ENCODE measurements at places on chromosomes 16 and 17.

DNA sequence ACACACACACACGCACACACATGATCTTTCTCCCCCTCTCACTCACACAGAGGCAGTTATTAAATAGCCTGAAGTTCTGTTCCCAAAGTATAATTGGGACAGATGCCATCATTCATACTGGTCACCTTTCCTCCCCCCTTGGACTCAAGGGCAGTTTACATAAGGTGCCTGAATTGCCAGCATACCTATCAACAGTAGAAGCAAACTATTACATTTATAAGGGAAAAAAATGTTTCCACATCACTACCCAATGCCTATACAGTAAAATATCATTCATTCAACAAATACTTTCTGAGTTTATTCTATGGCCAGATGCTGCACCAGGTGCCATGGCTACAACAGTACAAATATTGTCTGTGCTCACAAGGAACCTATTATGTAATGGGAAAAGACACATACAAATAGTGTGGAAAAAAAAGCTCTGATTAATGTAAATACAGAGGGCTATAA, 6.3 kb downstream of the CNTD1 start:
- DNase-seq: no peak

- DNase-seq: no peak
Observed at GRCh38 chr17:77569846-77570564, 388.5 kb upstream of the TNRC6C start.

GRCh38 chr17:38604479-38605403, 1.0 kb downstream of the SRCIN1 start:
- DNase-seq: no peak

DNA sequence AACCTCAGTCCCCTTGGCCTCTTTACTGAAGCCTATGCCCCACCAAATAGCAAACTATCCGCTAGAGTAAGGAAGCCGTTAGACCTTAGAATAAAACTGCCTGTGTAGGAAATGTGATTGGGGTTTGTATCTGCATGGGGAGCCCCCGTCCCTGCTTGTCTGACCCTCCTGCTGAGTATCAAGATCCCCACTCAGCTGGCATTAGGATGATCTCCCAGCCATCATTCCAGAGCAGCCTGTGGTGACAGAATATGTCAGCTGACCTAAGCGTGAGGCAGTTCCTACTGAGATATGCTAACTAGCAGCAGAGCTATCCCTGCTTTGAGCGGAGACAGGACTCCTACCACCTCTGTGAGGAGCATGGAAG, 645 bp upstream of the GFOD2 start:
- peak; percentile 51 for DNase-seq

- peak; percentile 78 for DNase-seq
Observed at GRCh38 chr16:80147026-80147655, 393.7 kb upstream of the DYNLRB2 start.

GRCh38 chr16:16033208-16033717, 83.8 kb downstream of the ABCC1 start:
- DNase-seq: no peak

GRCh38 chr17:72927146-72927545, 165.3 kb downstream of the SLC39A11 start:
- no peak for DNase-seq
